ENCODE measurements at places on chromosomes 11 and 22.

DNA sequence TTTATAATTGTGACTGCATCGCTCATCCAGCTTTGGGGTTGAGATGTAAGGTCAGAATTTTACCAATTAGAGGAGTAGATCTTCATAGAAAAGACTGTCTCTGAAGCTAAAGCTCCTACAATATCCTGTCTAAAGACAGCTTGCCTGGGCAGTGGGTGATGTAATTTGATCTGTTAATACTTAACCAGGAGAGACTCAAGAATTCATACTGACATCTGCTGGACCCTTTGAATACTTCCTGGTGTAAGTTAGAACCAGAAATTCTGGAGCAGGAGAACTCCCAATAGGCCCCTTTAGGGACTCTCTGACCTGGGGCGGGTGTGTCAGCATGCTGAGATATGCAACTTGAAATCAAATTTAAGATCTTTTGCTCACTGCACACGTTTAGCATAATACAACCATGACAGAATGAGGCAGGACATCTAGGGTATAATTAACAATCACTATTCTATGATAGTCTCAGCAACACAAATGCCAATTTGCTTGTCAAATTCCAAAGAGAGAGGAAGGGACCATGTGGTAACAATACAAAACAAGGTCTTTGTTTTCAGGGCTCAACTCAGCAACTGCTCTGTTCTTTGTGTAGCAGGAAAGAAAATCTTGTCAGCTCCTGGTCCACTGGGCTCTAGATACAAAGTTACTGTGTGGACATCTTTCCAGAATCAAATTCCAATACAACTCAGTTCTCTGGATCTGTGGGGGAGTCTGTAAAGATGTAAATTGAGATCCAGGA lies 143.9 kb downstream of the INSC start:
- peak; percentile 86 for DNase-seq

GRCh38 chr11:92480499-92480898 lies 255.9 kb downstream of the FAT3 start:
- no peak for DNase-seq

- DNase-seq = peak; percentile 56
These were observed 6.6 kb upstream of the ARAP1 start for GRCh38 chr11:72758690-72759389.

GRCh38 chr11:114291381-114291780 lies 4.8 kb upstream of the NNMT start:
- DNase-seq = peak; percentile 89

DNA sequence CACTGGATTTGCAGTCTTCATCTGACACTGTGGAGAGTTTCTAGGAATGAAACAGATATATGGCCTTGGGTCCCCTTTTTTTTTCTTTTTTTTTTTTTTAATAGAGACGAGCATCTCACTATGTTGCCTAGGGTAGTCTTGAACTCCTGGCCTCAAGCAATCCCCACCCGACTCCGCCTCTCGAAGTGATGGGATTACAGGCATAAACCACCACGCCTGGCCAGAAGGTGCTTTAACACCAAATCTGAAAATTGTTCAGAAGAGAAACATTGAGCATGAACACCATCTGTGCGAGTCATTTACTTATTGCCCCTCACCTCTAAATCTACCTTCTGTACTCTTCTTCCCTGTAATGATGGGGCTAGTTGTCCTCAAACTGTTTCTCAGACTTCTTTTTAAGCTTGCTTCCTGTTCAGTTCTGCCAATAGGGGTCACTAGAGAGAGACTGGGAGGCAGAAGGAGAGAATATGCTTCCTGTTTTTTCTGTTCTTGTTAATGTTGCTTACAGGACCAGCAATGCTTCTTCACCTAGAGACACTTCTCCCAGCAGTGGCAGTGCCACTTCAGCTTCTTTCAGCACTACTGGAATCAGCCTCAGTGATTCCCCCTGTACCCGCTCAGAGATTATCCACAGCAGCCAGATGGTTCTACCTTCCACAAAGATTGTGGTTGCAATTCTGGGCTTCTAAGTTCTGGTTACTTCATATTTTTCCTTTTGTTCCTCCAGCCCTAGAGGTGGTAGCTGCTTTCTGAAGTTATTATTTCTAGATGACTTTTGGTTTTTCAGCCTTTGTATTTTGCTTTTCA lies 20.8 kb upstream of the ZBED5 start:
- peak; percentile 73 for DNase-seq
